NCI-H1092 (cell line): ENCODE measurements at places on chromosomes 3 and 15.
A peak's percentile ranks its signal among the peaks of the same experiment; 100 is the strongest.

DNA sequence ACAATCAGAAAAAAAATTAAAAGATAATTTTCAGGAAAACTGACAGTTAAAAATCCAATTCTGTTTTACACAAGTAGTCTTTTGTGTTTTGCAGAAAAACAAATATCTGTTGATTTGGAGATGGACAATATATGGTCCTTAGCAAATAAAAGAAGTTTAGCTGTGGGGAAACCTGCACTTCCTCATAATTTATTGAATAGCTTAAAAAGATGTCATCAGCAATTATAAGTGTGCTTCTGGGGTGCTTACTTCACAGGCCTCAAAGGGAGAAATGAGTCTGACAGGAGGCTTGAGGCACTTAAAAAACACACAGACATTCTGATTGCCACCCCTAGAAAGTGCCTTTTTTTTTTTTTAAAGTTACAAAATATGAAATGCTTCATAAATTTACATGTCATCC, 31.6 kb upstream of the CERS3 start:
- no peak for DNase-seq

GRCh38 chr15:82051664-82052063, 5.8 kb upstream of the MEX3B start:
- DNase-seq, result no peak

GRCh38 chr3:20181276-20181675, 4.7 kb downstream of the SGO1 start:
- DNase-seq, result no peak

- peak; percentile 2 for DNase-seq
Measured at GRCh38 chr15:56249092-56249491, 5.4 kb upstream of the RFX7 start.

GRCh38 chr3:149588909-149589308, 68.9 kb downstream of the WWTR1 start:
- DNase-seq, result no peak

DNA sequence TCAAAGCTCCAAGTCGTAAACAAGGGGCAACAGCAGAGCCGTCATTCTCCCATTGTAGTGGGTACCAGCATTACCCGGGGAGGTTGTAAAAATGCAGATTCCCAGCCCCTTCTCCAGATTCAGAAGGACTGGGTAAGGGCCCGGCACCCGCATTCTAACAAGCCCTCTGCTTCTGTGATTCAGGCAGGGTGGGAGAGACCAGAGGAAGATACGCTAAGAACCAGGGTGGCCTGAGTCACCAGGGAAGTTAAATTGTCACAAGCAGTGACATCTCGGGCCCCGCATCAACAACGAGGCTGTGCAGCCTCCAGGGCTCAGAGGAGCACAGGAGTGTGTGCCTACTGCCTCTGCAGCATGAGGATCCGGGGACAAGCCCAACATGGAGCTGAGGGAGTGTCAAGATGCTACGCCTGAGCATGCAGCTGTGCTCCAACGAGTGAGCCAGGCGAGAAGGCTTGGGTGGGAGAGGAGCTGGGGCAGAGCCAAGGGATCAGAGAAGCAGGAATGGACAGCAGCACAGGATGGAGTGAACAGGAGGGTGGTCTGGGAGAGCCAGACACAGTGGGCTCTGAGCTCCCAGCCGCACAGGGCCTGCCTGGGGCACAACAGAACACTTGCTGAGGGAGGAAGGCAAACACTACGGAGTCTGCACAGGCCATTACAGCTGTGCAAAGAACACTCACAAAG, 68.5 kb downstream of the CPN2 start:
- peak; percentile 25 for DNase-seq

DNA sequence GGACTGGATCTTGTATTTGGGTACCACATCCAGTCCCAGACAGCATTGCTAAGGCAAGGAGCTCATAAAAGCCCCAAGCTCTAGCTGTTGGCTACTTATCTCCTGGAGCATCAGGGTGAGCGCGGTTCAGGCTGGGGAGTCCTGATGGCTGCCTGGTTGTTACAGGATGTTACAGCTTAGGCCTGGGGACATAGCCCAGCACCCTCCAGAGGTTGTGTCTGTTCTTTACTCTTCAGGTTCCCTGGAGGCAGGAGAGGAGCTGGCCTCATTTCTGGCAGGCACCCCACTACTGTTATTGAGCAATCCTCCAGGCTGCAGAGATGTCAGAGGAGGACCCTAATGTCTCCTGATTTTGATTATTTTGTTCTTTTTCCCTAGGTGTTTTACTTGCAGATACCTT, 26.6 kb downstream of the APBA2 start:
- DNase-seq, result no peak

- DNase-seq, result no peak
Measured at GRCh38 chr3:155553780-155554179, 191.1 kb downstream of the PLCH1 start.

DNA sequence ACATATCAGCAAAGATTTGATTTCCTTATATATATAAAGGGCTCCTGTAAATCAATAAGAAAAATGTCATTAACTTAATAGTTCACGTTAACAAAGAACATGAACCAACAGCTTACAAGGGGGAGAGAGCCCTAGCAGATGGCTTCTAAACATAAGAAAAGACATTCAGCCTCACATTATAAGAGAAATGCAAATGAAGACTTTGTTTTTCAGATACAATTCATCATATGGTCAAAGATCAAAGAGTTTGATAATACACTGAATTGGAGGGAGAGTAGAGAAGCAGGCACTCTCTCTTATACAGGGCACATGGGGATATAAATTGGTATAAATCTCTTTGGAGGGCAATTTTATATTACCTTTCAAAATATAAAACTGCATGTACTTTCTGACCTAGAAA, 21.1 kb downstream of the RBP2 start:
- no peak for DNase-seq

GRCh38 chr15:45849136-45849535, 214.3 kb downstream of the SQOR start:
- no peak for DNase-seq

DNA sequence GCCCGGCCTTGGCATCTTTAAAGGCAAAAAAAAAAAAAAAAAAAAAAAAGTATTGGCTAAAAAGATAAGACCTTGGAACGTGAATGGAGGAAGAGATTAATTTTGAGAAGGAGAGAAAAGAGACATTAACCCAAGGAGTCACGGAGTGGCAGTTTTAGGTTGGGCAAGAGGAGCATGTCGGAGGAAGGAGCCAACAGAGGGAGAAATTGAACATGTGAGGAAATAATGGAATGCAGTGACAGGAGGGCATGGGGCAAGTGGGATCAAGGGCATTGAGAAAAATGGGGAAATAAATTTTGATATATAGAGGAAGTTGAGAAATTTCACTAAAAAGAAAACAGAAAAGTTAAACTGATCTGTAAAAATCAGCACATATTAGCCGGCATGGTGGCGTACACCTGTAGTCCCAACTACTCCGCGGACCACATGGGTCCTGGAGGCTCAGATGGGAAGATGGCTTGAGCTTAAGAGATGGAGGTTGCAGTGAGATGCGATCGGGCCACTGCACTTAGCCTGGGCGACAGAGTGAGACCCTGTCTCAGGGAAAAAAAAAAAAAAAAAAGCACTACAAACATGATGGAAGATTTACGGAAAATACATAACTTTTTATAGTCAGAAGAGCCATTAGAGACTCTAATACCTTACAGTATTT, 1.2 kb downstream of the HAUS2 start:
- DNase-seq, result no peak

GRCh38 chr3:177405191-177405672, 207.9 kb upstream of the TBL1XR1 start:
- peak; percentile 69 for DNase-seq

DNA sequence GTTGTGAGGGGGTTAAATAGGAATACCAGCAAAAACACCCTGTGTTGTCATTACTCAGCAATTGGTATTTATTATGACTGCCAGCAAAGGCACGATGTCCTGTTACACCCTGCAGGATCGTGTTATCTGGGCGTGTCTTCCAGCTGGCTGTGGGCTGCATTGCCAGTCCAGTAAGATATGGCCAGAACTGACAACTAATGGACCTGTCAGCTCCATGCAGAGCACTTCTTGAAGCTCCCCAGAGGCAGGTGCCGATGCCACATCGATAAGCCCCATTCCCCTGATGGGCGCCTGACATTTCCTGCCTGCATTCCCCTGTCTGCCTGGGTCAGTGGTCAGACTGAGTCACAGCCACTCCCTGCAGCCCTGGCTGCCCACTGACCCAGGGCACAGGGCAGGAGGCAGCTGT, 79.7 kb upstream of the RASGRF1 start:
- DNase-seq, result no peak

DNA sequence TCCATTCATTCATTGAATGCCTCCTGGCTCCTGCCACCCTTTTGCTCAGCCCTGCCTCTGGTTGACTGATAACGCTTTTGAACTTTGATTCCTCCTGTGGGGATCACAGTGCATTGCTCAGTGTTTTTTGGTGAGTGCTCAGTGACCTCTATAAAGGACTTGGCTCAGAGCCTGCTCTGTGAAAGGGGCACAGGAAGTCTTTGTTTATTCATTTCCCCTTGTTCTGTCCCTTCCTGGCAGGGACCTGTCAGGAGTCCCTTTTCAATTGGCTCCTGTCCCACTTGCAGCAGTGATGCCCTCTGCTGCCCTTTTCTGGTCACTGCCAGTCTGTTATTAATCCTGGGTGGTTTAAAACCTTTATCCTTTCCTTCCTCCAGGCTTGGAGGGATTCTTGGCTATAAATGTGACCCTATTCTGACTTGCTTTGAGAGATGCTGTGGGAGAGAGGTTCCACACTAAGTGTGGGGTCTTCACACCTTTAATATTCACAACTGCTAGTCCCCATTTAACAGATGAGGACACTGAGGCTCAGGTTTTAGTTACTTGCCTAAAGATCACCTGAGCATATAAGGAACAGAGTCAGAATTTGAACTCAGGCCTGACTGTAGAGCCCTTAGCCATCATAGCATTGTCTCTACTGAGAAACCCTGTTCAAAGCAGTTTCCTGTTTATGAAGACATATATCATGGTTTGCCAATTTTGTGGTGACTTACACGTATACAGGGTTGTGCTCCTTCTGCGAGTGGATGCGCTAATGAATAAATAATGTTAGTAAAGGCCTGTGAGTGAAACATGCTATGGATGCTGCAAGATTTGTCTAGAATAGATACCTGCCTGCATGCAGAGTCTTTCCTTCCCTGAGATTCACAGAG, 23.2 kb upstream of the TATDN2 start:
- peak; percentile 64 for DNase-seq

GRCh38 chr3:128201158-128201755, 48.0 kb downstream of the EEFSEC start:
- DNase-seq, result no peak

GRCh38 chr15:40392986-40393948, 10.7 kb downstream of the KNSTRN start:
- no peak for DNase-seq
